Activated CD8-positive, alpha-beta T cell treated with anti-CD3 and anti-CD28 coated beads for 36 hours (primary cell): ENCODE measurements at places on chromosomes 1 and 21. TPM values are rescaled to one million over a fixed set of nuclear protein-coding genes. Genes with fewer than 3 reads are reported as not detected.

- H3K4me1 ChIP-seq, result no peaks in the 10 kb centered on the region
- H3K27me3 ChIP-seq, result no peaks in the 10 kb centered on the region
- DNase-seq, result no peak
- no peak overlapping the region for H3K27ac ChIP-seq
- H3K4me3 ChIP-seq, result no peak overlapping the region
Measured at GRCh38 chr21:28587748-28588147, 404.9 kb downstream of the LTN1 start.

- no peak for DNase-seq
- H3K27me3 ChIP-seq, result no peaks in the 10 kb centered on the region
- peaks cover 31% of the 10 kb centered on the region for H3K36me3 ChIP-seq
- H3K27ac ChIP-seq, result peak overlapping the region; percentile 97
Measured at GRCh38 chr1:212684521-212685090, 15.0 kb downstream of the BATF3 start.

GRCh38 chr1:45375104-45376090, 35.2 kb upstream of the MUTYH start:
- DNase-seq, result no peak
- no peaks in the 10 kb centered on the region for H3K4me1 ChIP-seq
- no peaks in the 10 kb centered on the region for H3K27me3 ChIP-seq
- H3K27ac ChIP-seq, result no peak overlapping the region

DNA sequence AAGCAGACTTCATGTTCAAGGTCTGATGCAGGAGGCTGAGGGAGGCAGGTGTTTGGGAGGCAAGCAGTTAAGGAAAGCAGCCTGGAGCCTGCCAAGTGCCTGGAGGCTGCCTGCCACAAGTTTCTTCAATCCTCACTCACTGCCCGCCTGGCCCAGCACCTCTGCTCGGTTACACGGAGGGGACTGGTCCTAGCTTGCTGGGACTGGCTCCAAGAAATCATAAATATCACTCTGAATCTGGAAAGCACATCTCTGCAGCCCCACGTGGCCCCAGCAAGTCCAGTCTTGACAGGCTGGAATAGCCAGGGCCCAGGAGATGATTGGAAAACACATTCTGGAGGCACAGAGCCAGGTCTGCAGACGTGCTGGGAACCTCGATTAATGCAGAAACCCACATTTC, 83.9 kb downstream of the BCAR3 start:
- H3K36me3 ChIP-seq, result no peaks in the 10 kb centered on the region
- peaks cover 1% of the 10 kb centered on the region for H3K27me3 ChIP-seq
- no peak overlapping the region for H3K4me3 ChIP-seq
- DNase-seq, result no peak

GRCh38 chr1:203619091-203619780, 7.4 kb upstream of the ATP2B4 start:
- no peak overlapping the region for H3K4me3 ChIP-seq
- DNase-seq, result no peak
- H3K4me1 ChIP-seq, result peaks cover 15% of the 10 kb centered on the region

- H3K4me3 ChIP-seq, result no peak overlapping the region
- no peak for DNase-seq
- no peaks in the 10 kb centered on the region for H3K36me3 ChIP-seq
- peaks cover 4% of the 10 kb centered on the region for H3K4me1 ChIP-seq
- no peaks in the 10 kb centered on the region for H3K27me3 ChIP-seq
- no peak overlapping the region for H3K27ac ChIP-seq
Measured at GRCh38 chr1:226029093-226029496, 30.0 kb upstream of the SDE2 start.

GRCh38 chr1:10122926-10123325, 87.4 kb upstream of the KIF1B start:
- H3K27ac ChIP-seq, result no peak overlapping the region
- no peaks in the 10 kb centered on the region for H3K4me1 ChIP-seq
- no peaks in the 10 kb centered on the region for H3K27me3 ChIP-seq
- H3K36me3 ChIP-seq, result peaks cover 14% of the 10 kb centered on the region
- DNase-seq, result no peak
- H3K4me3 ChIP-seq, result no peak overlapping the region

DNA sequence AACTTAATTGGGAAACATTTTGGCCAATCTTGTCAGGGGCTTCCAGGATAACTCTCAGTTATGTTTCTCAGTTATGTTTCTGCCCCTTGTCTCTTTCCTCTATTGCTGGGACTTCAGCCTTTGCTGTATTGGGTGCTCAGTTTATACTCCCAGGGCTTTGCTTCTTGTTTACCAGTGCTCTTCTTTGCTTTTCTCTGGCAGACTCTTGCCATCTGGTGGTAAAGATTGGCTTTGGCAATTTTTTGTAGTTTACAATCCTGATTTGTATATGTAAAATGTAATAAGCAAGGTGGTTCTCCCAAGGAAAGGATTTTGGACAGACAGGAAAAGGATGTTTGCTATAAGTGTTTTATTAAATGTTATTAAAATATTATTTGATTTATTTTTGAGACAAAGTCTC, 37.9 kb downstream of the FABP3 start:
- no peaks in the 10 kb centered on the region for H3K27me3 ChIP-seq
- DNase-seq, result no peak
- peaks cover 11% of the 10 kb centered on the region for H3K36me3 ChIP-seq

- H3K27me3 ChIP-seq, result peaks cover 34% of the 10 kb centered on the region
- no peak overlapping the region for H3K27ac ChIP-seq
- peak overlapping the region; percentile 35 for H3K4me3 ChIP-seq
- DNase-seq, result no peak
- peaks cover 29% of the 10 kb centered on the region for H3K4me1 ChIP-seq
- peaks cover 2% of the 10 kb centered on the region for H3K36me3 ChIP-seq
Measured at GRCh38 chr1:3651026-3651929, 1.0 kb upstream of the TP73 start.

GRCh38 chr1:9729523-9729922, 78.0 kb downstream of the PIK3CD start:
- H3K4me3 ChIP-seq, result no peak overlapping the region
- peaks cover 76% of the 10 kb centered on the region for H3K36me3 ChIP-seq
- H3K27me3 ChIP-seq, result no peaks in the 10 kb centered on the region
- no peak for DNase-seq
- H3K4me1 ChIP-seq, result peaks cover 61% of the 10 kb centered on the region
- H3K27ac ChIP-seq, result peak overlapping the region; percentile 93

DNA sequence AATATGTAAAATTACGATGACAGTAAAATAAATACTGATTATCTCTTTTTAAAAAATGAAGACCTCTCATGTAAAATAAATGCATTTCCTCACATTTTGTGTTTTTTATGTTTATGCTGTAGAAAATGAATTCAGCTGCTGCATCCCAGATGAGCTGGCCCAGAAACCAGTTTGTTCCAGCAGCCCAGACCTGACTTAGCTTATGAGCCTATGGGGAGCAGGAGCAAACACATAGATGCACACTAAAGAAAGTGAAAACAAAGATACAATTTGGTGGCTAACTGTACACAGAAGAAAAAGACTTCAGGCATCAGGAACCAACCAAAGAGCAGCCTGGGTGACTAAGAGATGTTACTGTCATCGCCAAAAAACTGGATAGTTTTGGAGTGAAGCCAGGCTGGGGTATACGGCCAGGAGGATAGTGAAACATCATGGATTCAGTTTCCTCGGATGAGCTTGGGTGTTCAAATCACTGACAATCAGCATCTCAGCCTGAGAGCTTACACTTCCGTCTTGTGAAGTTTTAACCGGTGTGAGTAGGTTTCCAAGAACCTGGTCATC, 113.9 kb upstream of the BACE2 start:
- H3K4me3 ChIP-seq, result no peak overlapping the region
- H3K36me3 ChIP-seq, result no peaks in the 10 kb centered on the region
- no peak for DNase-seq
- H3K27ac ChIP-seq, result no peak overlapping the region
- no peaks in the 10 kb centered on the region for H3K4me1 ChIP-seq
- peaks cover 4% of the 10 kb centered on the region for H3K27me3 ChIP-seq

DNA sequence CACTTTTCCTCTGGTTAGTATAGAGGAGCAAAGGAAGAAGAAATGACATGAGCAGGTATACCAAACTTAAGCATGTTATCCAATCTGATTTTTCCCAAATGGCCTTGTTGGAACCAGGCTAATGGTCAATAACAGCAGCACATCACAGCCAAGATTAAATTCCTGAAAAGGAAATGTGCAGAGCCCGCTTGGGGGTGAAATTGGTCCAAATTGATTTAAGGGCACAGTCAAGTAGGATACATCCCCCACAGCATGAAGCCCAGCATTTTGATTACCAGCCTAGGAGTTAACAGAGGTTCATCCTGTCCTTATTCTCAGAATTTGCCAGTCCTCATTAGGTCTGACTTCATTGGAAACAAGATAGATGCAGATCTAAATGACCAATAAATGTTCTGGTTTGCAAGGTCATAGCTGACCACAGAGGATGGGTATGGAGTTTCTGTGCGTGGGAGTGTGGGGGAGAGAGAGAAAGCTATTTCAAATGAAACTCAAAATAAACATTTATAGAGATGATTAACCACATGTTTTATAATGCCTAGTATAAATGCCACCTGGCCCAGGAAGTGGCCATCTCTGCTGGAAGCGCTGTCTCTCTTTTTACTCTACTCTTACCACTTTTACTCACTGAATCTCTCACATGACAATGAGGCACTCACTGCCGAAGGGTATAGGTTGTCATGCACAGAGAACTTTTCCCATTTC, 38.7 kb downstream of the RGS5 start:
- H3K27me3 ChIP-seq, result no peaks in the 10 kb centered on the region
- no peak for DNase-seq
- H3K36me3 ChIP-seq, result peaks cover under 1% of the 10 kb centered on the region
- no peaks in the 10 kb centered on the region for H3K4me1 ChIP-seq
- H3K27ac ChIP-seq, result no peak overlapping the region
- H3K4me3 ChIP-seq, result no peak overlapping the region

DNA sequence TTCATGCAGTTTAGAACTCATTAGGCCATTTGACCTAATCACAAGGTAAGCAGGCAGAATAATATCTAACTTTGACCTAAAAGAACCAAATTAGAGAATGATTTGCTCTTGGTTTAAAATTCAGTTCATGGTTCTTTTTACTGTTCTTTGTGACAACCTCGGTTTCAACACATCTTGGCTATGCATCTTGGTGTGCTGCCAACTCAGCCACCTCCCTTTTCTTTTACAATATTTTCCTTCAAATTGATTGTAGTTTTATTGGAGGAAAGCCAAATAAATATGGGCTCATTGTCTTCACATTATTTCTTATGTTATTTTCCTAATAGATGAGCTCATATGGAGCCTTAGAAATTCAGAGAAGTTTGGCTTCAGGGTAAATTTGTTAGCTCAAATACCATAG, 338.3 kb downstream of the SIPA1L2 start:
- DNase-seq, result no peak
- H3K27ac ChIP-seq, result no peak overlapping the region
- no peaks in the 10 kb centered on the region for H3K36me3 ChIP-seq

DNA sequence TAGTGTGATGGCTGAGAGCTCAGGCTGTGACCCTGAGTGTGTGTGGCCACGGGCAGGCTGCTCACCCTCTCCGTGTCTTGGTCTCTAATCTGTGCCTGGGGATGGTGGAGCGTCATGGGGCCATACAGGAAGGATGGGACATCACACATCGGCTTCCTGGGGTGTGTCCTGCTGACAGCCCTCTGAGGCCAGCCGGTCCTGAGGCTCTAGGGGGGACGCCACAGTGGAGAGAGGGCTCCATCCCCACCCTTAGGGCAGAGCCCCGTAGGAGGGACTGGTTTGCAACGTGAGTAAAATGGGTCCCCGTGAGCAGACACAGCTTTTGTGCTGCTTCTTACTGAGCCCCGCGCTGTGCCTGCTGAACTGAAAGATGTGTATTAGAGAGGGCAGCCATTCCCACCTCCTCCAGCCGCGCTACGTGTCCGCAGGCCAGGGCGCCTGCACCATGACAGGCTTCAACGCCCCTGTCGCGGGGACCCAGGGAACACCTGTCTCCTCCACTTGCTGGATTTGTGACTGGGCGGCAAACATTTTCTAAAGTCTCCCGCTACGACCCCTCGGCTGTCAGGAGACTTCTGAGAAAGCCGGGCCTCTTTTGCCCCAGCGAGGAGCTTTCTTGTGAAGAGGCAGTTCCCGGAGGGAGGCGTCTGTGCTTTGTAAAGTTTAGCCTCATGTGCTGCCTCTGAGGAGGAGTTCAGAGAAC, 8.1 kb downstream of the COL18A1 start:
- H3K36me3 ChIP-seq, result no peaks in the 10 kb centered on the region
- H3K27me3 ChIP-seq, result peaks cover 9% of the 10 kb centered on the region
- no peak overlapping the region for H3K27ac ChIP-seq
- H3K4me3 ChIP-seq, result no peak overlapping the region
- DNase-seq, result no peak
- no peaks in the 10 kb centered on the region for H3K4me1 ChIP-seq

DNA sequence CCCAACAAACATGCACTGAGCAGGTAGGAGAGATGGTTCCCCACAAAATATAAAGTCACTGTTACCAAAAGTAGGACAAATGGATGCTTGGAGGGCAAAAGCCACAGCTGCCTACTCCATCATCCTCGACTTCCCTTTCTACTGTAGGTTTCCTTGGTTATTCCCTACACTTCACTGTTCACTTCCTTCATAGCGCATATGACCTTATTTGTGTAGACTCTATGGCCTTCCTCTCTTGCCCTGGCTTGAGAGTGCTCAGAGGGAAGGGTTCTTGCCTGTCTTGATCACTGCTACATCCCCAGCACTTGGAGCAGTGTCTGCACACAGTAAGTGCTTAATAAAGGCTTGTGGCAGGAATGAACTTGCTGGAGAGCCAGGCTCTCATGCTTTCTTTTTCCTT, 14.6 kb upstream of the TRNP1 start:
- no peak for DNase-seq
- H3K27me3 ChIP-seq, result peaks cover 12% of the 10 kb centered on the region
- H3K27ac ChIP-seq, result no peak overlapping the region

Gene TEKT2
- 0.34 TPM for total RNA-seq

Gene FCMR
- total RNA-seq, result 49.4 TPM

Gene CR1L
- not detected for total RNA-seq

Gene LCK
- total RNA-seq, result 292 TPM

Gene GCSAML
- total RNA-seq, result 0.16 TPM

Gene PGLYRP3
- not detected for total RNA-seq

Gene CEPT1
- total RNA-seq, result 36.0 TPM
